NCI-H460 (cell line): ENCODE measurements at places on chromosomes 7 and 10.

- DNase-seq: no peak
Observed at GRCh38 chr10:78634835-78635234, 433.9 kb upstream of the ZMIZ1 start.

- DNase-seq: no peak
Observed at GRCh38 chr7:38855867-38856266, 53.1 kb downstream of the VPS41 start.

- DNase-seq: no peak
Observed at GRCh38 chr7:38330861-38331621, 57.6 kb upstream of the TARP start.

DNA sequence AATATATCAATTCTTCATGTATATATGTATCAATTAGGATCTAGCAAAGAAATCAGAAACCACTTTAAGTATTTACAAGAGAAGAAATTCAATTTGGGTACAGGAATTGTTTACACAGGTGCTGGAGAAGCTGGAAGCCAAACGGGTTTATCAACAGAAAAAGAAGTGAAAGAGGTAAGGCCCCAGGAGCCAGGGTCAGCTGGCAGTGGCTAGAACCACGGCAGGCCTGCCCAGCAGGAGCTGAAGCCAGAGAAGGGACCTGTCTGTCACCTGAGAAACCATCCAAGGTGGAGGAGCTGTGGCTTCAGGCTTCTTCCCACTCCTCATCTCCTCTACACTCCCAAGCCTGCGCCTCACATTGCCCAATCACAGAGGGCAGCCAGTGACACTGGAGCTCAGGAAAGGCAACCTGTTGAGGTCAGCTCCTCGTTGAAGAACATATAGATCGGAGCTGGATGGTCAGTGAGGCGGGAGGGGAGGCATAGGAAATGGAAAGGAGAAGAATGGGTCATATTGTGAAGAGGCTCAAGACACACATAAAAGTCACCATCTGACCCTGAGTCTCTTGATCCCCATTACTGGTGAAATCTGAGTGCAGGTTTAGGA is 182.6 kb downstream of the REEP3 start:
- DNase-seq: no peak

DNA sequence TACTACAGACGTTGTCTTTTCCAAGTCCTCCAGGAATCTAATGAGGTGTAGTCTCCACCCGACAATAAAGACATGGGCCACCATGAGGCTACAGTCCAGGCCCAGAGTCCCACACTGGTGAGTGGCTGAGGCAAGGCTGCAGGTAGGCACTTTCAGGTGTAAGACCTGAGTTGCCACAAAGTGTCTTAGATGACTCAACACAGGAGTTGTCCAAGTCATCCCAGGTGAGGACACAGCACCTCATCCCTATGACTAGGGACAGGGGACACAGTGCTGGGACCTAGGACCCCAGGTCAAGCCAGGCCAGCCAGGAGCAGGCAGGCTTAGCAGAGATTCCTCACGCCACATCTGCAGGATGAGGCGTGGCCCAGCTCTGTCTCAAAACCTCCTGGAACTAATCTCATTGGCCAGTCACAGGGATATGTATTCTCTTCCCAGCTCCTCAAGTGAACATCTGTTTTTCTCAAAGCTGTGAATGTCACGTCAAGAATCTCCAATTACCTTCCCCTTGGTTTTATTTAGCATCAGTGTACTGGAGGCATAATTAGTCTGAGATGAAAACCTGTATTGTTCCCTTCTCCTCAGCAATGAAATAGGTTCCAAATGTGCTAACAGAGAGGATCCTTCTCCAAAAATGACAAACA is 254.6 kb downstream of the GRID1 start:
- DNase-seq: no peak

GRCh38 chr10:70586348-70586930 is 16.1 kb downstream of the PRF1 start:
- no peak for DNase-seq

DNA sequence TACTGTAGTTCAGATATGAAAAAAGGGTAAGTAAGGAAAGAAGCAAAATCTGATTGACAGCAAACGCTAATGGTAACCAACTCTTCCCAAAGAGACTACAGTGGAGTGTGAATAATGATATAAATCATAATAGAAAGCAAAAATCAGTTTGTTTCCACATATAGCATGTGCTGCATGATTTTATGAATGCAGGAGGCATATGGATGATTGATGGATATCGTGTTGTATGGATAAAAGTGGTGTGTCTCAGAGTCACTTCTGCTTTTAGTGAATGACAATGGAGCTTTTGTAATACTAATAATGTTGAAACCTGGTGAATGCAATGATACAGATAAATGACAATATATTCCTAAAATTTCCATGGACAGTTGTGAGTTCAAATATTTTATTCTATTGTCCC is 36.6 kb upstream of the PALS2 start:
- DNase-seq: no peak

- no peak for DNase-seq
Observed at GRCh38 chr7:73602721-73603651, 21.3 kb downstream of the MLXIPL start.

DNA sequence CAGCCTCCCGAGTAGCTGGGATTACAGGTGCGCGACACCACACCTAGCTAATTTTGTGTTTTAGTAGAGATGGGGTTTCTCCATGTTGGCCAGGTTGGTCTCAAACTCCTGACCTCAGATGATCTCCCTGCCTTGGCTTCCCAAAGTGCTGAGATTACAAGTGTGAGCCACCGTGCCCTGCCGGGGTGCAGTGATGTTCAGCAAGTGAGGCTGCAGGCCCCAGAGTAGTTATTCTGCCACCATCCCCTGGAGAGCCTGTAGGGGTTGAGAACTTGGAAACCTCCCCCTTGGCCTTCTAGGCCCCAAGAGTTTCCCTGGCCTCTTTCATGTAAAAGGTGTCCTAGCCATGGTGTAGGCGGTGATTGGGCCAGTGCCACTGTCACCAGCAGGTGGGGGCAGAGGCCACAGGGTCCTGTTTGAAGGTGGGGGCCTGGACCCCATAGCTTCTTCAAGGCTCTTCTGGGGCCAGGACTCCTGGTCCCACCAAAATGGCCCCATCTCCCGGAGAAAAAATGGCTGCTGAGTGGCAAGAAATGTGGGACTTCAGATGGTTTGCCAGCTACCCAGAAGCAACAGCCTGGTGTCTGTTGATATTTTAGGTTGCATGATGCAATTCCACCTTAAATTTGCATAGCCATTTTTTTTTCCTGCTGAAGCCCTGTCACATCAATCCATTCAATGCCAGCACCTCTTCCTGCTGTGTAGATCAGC is 25.5 kb upstream of the INMT start:
- no peak for DNase-seq

DNA sequence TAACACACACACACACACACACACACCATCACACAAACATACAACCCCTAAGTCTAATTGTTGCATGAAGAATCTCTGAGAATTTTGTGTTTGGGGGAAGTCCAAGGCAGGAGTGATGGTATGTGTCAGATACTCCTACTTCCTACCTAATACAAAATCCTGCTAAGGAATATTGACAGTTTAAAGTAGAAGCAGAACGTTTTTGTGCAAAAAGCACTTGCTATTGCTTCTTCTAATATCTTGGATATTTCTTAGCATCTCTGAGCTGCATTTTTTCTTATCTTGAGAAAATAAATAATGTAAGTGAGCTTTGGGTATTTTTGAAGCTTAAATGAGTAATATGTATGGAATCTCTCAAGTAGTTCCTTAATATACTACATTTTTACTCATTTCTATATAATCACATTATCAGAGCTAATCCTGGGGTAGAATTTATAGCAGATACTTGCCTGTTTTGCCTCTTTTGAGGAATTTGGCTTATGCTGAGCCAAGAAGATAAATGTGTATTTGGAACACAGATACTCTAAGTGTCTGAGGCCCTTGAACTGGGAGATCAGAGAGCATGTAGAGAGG is 212.3 kb downstream of the DKK1 start:
- DNase-seq: no peak

GRCh38 chr7:116231949-116232348 is 21.6 kb downstream of the TES start:
- no peak for DNase-seq

DNA sequence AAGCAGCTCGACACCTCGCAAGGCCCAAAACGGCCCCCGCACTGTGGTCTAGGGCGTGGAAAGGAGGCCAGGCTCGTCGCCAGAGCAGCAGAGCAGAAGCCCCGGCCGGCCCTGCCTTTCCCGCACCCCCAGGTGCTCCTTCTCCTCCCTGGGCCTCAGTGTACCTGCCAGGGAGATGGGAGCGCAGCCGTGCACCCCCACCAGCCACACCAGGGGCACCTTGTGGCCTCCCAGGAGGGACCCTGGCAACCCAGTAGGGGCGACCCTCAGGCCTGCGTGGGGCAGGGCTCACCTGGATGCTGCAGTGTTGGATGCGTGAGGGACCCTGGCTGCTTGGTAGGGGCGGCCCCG is 9.5 kb downstream of the PDGFA start:
- DNase-seq: no peak

GRCh38 chr7:82335927-82336326 is 107.7 kb downstream of the CACNA2D1 start:
- DNase-seq: no peak

DNA sequence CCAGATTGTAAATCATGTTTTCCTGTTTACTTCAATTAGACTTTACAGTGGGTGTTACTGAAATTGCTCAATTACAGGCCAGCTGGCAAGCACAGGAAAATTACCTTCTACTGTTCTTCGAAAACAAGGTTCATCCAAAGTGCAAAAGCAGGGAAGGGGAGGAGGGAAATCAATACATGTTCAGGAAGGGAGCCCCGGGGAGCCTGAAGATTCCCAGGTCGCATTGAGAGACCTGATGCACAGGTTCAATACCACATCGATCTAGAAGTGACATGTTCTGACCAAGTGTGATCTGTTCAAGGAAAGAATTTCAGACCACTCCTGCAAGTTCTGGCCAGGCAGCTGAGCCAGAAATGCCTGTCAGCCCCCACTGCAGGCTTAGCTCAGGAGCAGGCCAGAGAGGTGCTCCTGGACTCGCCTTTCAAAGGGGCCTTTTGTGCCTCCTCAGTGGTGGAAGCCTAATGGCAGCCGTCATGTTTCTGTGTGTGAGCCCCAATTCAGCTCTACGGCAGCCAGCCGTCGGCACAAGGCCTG is 35.9 kb downstream of the FAM53B start:
- no peak for DNase-seq

- DNase-seq: no peak
Observed at GRCh38 chr10:63137306-63137705, 4.2 kb downstream of the NRBF2 start.

DNA sequence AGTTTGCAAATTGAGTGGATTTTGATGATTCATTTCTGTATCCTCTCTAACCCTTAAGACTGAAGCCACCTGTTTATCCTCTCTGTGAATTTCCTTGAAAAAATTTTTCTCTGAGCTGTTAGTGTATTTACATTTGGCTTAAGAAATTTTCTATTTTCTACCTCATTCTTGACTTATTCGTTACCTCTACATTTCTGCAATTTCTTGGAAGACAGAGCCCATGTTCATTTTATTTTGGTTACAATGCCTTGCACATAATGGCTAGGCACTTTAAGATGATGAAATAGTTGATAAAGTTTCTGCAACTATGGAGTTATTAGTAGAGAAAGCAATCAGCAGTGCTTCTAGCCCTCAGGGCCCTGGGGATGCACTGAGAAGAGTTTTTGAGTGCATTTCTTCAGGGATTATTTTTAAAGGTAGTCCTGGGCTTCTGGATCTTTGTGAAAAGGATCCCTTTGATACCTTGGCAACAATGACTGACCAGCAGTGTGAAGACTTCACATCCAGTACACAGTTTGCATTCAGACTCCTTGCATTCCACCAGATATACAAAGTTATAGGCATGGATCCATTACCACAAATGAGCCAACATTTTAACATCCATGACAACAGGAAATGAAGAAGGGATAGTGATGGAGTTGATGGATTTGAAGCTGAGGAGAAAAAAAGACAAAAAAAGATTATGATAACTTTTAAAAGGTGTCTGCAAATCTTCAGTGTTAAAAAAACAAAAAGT is 68.2 kb downstream of the CH25H start:
- DNase-seq: peak; percentile 6

DNA sequence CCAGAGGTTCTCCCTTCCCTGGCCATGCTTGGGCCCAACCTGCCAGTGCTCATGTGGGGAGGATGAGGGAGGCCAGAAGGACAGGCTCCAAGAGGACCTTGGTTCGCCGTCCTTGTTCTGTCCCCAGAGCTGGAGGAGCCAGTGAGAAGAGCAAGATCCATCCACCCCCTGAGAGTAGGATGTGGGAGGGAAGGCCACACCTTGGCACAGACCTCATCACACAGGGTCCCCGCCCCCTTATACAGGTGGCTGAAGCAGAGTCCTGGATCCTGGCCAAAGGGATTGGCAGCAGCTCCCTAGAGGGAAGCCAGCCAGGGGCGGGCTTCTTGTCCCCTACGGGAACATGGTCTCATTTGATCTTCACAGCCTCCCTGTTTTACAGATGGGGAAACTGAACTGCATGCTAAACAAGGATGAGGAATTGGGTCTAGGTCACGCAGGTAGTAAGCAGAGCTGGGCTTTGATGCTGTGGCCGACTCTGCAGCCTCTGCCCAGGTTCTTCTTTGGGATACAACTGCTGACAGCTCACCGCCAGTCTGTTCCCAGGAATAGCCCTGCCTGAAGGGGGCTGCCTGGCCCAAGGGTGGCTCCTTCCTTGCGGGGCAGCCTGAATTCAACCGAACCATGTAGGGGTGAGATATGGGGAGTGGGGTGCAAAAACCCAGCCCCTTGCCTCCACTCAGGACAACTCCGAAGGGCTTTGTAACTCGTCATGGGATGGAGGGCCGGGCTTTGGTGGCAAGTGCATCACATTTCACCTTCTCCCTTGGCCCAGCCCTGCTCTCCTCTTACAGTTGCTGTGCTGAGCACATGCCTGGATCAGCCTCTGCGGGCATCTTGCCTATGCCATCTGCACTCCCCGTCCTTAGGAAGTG is 62.2 kb upstream of the KDM7A start:
- DNase-seq: no peak

DNA sequence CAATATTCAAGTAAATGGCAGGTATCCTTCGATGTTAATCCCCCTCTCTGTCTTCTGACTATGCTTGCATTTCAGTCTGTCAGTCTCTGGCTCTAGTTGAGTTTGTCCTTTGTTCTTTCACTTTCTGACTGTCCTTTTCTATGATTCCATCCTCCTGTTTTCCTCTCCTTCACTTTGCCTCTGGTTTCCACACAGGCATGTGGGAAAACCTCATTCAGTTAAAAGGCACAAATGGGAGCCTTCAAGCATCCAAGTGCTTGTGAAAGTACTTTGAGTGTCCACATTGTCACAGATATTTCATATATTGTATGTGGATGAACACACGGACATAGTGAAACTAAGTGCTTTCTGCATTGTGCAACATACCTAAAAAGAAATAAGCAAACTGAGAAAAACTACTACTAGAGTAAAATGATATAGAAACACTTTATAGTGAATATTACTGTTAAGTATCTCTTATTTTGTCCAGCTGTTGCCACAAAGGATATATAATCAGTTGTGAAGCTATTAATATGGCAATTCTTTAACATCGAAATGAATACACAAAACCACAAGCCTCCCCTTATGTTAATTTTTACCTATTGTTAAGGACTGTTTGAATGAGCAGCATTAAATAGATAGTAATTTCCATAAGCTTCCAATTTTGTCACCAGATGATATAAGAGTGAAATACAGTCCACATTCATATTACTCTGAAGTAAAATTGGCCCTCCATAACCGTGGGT is 71.7 kb downstream of the NRBF2 start:
- no peak for DNase-seq
